T47D (cell line): ENCODE measurements at places on chromosomes 11 and 22.
A peak's percentile ranks its signal among the peaks of the same experiment; 100 is the strongest.

- DNase-seq, result no peak
Measured at GRCh38 chr11:114353443-114353842, 46.9 kb downstream of the C11orf71 start.

DNA sequence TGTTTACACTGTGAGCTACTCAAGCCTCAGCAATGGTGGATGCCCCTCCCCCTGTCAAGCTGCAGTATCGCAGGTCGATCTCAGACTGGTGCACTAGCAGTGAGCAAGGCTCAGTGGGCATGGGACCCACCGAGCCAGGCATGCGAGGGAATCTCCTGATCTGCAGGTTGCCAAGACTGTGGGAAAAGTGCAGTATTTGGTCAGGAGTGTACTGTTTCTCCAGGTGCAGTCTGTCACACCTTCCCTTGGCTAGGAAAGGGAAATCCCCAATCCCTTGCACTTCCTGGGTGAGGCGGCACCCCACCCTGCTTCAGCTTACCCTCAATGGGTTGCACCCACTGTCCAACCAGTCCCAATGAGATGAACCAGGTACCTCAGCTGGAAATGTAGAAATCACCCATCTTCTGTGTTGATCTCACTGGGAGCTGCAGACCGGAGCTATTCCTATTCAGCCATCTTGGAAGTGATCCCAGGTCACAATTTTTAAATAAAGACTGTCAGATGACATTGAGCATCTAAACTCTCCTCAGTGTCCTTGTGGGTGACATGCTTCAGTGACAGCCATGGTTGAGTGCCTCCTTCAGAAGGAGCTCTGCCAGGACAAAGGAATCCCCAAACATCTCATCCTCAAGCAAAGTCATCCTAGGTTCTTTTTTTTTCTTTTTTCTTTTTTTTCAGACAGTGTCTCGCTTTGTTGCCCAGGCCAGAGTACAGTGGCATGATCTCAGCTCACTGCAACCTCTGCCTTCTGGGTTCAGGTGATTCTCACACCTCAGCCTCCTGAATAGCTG, 10.8 kb downstream of the SLC22A24 start:
- no peak for DNase-seq

DNA sequence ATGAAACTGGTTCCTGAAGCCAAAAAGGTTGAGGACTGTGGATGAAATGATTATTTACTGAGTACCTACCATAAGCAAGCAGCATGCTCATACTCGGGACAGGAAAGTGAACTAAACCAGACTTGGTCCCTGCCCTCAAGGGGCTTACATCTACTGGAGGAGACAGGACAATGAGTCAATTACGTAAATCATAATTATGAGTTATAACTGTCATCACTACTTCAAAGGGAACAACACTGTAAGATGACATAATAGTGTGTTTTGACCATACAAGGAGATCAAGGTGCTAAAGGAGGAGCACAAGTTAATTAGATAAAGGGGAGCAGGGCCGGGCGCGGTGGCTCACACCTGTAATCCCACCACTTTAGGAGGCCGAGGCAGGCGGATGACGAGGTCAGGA, 2.5 kb downstream of the FAM227A start:
- no peak for DNase-seq

GRCh38 chr11:29159552-29160465, 857.0 kb downstream of the KCNA4 start:
- DNase-seq, result peak; percentile 57

GRCh38 chr11:96373826-96374225, 15.9 kb downstream of the CCDC82 start:
- no peak for DNase-seq

DNA sequence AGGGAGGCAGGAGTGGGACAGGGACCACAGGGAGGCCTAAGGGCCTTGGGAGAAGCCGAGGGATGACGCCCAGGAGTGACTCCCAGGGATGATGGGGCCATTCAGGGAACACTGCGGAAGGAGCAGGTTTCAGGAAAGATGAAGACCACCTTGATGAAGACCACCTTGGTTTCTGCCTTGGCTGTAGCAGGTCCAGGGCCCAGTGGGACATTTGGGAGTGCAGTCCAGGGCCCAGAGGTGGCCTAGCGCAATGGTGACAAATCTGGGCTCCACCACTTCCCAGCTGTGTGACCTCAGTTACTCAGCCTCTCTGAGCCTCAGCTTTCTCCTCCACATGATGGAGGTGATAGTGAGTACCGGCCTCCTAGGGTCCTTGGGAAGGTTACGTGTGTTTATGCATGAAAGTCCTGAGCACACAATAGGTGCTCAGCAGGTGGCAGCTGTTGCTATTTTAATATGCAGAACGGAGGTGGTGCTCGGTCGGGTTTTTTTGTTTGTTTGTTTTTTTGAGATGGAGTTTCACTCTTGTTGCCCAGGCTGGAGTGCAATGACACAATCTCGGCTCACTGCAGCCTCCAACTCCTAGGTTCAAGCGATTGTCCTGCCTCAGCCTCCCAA, 770 bp downstream of the TSGA10IP start:
- no peak for DNase-seq

DNA sequence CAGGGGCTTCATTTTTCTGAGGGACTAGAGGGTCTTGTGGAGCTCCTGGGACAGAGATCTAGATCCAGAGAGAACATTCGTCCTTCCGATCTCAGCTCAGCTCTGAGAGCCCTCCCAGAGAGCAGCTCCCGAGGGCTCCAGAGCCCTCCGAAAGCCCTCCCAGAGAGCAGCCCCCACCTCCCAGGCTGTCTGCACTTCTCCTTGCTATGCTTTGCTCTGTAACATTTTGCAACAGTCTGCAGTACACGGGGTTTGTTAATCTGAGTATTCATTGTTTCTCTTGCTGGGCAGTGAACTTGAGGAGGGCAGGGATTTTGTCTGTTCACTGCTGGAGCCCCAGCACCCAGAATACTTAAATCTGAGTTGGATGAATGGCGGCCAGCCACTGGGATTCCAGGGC, 2.6 kb downstream of the GGA1 start:
- no peak for DNase-seq

DNA sequence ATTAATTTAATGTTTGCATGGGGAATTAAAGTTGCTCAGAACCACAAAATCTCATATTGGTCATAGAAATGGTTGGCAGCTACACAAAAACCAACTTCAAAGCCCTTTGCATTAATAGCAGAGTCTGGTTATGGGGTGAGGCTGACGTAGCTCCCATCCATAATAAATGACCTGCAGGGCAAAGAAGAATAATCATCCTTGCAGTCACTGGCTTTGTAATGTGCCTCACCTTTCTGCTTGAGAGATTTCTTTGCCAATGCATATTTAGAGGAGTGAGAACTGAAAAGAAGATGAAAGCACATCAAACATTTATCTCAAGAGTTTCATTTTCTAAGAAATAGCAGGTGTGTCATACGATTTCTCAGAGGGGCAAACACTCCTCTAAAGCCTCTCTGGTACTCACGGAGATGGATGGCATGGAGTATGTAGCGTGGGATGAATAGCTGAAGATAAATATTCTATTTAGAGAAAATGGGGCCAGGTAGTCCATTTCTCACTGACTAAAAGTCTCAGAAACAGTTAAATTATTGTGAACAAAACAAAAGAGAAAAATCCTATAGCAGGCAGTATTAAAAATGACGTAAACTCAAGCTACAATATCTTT, 1491.9 kb downstream of the FAM181B start:
- DNase-seq, result no peak

- DNase-seq, result no peak
Measured at GRCh38 chr11:116696381-116696941, 76.3 kb downstream of the BUD13 start.

DNA sequence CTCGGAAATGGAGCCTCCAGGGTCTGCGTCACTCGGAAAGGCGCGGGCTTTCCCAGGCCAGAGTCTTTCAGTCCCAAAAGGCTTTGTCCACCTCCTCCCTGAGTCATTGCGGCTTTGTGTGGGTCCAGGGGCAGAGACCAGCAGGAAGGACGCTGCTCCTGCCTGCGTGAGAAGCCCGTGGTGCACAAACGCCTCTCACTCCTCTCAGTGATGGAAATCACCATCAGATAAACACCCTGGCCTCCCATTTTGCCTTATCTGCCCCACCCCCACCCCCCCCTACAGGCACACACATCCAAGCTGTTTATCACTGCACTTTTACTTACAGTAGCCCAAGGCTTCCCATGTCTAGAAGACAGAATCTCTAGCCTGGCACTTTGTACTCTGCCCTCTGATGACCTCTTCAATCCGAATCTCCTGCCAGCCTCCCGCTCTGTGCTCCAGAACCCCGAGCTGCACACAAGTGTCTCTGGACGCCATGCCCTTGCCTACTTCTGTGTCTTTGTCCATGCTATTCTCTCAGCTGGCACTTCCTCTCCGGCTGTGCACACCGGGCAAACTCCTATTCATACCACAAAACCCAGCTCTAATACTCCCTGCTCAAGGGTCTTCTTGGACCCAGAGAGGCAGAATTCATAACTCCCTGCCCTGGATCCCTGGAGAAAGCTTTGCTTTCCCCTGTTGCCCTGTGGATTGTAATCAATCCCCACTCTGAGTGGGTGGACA, 954.6 kb downstream of the TBC1D22A start:
- DNase-seq, result no peak

DNA sequence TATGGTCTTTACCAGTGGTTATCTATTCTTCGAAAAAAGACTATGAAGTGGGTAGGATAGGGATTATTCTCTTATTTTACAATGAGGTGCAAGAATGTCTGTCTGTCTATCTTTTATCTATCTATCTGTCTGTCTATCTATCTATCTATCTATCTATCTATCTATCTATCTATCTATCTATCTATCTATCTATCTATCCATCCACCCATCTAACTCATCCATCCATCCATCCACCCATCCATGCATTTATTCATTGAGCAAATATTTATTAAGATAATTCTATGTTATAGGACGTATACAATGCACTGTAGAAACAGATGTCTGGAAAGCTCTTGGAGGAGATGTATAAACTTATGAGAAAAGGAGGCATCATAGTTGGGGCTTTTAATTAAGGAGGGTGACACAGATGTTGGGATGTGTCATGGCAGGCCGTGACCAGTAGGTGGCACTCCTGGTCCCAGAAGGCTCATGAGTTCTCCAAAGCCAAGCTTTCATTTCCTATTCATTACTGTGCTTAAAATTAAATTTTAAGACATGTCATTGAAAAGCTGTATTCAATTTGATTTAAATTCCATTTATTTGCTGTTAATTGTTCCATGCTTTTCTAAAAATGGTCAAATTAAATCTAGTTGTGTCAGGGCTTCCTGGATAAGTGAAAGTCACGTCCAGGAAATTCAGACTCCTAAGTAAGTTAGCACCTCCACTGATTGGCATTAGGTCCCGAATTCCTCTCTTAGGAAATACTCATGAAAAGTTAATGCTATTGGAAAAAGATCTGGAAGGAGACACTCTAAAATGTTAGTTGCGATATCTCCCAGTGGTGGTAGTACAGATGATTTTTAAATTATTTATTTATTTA, 19.0 kb upstream of the E2F8 start:
- peak; percentile 70 for DNase-seq

DNA sequence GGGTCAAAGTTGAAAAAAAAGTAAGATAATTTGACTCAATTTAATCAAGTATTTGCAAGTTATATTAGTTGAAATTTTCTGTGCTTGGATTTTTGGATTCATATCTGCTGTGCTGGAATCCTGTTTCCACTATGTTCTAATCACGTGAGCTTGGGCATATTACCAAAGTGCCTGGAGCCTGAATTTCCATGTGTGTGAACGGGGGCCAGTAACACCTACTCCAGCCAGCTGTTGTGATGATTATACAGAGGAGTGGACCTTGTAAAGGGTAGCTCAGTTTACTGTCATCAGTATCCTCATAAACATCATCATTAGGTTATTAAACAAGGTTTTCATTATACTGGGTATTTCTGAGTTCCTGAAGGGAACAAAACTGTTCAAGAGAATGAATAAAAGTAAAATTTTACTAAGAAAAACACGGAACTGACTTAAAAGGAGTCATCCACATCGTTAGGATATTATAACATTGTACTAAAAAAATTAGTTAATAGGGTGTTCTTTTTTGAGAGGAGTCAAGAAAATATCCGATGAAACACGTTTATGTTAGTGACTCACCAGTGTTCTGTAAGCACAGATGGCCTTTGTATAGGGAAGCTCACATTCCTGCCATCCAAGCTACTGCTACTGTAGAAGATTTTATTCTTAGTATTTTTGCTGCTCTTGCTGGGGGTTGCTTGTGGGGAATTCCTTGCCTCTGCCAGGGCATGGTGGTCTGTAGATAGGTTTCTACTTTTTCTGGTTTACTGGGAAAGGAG, 144.1 kb downstream of the ARHGAP42 start:
- DNase-seq, result no peak

GRCh38 chr22:24973872-24974271, 21.4 kb downstream of the KIAA1671 start:
- DNase-seq, result no peak

DNA sequence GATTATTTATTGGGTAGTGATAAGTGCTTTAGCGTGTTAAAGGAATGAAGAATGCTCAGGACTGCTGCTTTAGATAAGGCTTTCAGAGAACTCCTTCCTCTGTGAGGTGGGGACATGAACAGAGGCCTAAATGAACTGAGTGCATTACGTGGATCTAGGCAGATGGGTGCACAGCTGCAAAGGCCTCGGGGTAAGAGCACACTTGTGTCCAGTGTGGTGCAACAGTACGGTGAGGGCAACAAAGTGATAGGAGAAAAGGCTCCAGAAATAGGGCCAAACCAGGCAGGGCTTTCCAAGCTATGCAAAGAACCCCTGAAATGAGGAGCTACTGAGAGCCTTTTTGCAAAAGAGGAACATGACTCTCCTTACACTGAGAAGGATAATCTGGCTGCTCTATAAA, 45.3 kb upstream of the ARHGAP32 start:
- DNase-seq, result no peak

- no peak for DNase-seq
Measured at GRCh38 chr22:33005476-33005875, 52.7 kb downstream of the SYN3 start.

DNA sequence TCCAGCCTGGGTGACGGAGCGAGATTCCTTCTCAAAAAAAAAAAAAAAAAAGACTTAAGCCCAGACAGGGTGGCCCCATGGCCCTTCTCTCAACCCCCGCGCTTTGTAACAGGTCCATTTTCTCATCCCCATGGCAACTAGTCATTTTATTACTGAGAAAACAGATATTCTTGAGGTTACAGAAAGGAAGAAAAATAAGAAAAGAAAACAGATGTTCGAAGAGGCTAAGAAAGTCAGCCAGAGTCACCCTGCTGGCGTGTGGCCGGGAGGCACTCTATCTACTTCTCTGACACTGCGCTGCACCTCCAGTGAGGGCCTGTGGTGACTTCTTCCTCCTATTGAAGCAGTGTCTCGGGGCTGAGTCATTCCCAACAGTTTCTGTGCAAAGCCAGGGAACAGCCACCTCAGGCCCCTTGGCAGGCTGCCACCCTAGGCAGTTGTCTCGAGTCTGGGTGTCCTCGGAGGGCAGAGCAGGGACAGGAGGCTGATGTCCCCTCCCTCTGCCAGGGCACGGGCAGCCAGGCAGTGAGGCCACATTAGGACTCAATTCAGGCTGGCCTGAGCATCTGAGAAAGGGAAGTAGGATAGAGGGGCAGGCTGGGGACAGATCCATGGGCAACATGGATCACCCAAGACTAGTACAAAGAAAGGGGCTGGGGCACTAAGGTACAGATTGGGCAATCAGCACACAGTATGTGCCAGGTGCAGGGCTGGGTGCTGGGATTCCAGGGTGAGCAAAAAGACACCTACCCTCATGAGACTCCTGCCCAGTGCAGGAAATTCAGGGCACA, 16.4 kb upstream of the SYVN1 start:
- DNase-seq, result peak; percentile 28
